Aorta (tissue), 5 donors: ENCODE measurements at places on chromosomes 3 and 15.
A peak's percentile ranks its signal among the peaks of the same experiment; 100 is the strongest.

DNA sequence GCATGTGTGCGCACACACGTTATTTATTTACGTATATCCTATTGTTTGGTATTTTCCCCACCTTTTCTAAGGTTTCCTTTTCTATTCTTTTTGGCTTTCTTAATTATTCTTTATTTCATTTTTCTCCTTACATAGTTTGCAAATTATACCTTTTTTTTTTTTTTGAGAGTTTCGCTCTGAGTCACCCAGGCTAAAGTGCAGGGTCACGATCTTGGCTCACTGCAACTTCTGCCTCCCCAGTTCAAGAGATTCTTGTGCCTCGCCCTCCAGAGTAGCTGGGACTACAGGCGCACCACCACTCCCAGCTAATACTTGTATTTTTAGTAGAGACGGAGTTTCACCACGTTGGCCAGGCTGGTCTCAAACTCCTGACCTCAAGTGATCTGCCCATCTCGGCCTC lies 20.0 kb upstream of the CILP start:
- no peak for DNase-seq

DNA sequence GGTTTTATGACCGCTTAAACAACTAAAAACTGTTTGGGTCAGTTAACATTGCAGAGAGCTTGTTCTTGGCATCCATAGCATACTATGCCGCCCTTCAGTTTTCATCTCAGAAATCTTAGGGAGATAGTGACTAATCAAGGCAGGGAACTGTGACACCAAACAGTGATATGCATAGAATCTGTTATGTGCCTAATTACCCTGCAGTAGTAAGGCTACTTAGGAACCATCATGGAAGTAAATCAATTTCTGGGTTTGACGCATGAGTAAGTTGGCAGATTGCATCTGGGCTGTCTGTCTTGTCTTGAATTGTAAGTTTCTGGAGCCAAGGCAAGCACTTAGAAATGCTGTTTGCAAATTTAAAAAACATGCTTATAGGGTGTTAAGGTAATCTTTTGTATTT lies 22.5 kb downstream of the KCTD6 start:
- no peak for DNase-seq

- DNase-seq, result no peak
These were observed 22.7 kb upstream of the DOCK3 start for GRCh38 chr3:50651920-50652529.

GRCh38 chr3:173465112-173465511 lies 67.6 kb downstream of the NLGN1 start:
- DNase-seq, result no peak

DNA sequence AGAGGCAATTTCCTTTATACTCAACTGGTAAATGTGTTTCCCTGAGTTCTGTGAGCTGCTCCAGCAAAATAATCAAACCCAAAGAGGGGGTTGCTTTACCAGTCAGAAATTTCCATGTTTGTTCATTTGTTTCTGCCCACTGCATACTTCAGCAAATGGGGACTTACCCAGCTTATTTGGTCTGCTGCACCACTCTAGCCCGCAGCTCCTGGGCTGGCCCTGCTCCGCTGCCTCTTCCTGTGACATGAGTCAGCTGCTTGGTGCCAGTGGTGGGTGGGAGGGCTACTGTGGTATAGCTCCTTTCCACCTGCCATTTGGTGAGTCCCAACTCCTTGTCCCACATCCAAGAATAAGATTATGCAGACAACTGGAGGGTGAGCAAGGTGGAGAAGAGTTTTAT lies 644.2 kb downstream of the MCTP2 start:
- no peak for DNase-seq

GRCh38 chr15:43519196-43519595 lies 1.8 kb downstream of the MAP1A start:
- no peak for DNase-seq

DNA sequence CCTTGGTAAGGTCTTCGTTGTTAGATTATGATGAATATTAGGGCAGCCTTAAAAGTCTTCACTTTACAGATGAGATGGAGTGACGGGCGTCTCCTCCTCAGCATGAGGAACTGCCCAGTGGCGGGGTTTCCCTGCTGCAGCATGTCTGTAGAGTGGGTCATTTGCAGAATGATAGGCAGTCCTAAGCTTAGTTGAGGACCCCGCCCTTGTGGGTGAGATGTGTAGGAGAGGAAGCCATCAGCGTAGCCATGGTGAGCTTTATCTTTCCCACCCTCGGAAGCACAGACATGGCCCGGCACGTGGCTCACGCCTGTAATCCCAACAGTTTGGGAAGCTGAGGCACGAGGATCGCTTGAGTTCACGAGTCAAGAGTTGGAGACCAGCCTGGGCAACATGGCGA lies 877 bp downstream of the NIT2 start:
- no peak for DNase-seq

DNA sequence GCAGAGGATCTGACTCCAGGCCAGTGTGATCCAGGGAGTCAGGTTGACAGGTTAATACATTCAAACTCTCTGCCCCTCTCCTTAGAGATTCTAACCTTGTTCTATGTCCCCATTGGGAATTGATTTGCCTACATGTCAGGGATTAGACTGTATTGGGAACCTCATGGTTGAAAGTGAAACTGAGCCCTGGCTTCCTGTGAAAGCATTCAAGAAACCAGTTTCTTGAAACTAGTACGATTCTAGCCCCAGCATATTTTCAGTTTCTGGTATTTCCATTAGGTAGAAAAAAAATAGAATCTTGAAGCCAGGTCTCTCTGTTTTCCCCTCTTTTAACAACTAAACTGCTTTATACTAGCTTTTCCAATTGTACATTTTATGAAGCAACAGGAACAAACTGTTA lies 140.4 kb upstream of the ABI3BP start:
- DNase-seq, result no peak

DNA sequence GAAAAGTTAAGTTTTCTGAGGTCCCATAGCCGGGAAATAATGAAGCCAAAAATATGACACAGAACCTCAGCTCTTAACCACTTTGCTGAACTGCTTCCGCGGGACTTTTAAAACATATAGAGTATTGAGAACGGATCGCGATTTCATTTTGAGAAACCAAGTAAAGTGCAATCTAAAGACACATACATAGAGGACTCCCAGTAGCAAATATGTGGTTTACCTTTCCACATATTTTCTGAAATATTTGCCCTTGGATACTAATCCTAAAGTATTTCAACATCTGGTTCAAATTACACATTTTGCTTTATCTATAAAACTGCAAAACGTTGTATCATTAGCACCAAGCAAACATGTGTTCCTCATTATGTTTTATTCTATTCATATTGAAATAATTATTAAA lies 776.5 kb downstream of the ROBO2 start:
- DNase-seq, result no peak

DNA sequence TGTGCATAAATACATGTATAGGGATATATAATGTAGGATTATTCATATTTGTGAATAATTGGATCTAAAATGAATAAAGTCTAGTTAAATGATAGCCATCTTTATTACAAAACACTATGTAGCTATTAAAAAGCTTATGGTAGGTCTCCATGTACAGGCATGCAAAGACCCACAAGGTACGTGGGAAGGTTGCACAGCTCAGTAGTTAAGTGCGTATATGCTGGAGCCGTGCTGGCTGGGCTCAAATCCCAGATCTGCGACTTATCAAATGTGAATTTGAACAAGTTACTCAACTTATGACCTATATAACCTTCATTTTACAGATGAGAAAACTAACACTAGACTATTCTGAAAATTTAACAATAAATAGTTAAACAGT lies 100.6 kb downstream of the MYH15 start:
- DNase-seq, result no peak

DNA sequence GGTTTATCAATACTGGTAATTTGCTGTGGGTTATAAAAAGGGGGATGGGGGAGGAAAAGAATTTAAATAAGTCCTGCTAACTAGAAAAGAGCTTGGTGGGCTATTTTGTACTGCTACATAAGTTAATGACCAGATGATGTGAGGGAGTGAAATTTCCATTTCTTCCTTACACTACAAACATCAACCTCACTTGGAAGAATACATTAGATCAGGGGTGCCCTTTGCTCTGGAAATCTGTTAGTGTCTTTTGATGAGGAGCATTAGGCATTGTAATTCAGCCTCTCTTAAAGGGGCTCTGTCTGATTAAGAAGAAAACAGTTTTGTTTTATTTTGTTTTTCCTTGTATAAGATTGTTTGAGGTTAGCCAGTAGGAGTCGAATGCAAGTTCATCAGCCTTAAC lies 576.4 kb upstream of the TBL1XR1 start:
- DNase-seq, result no peak

- DNase-seq, result no peak
These were observed 130.0 kb downstream of the DMXL2 start for GRCh38 chr15:51492528-51492927.

- DNase-seq, result no peak
These were observed 223.4 kb downstream of the NR2F2 start for GRCh38 chr15:96553931-96554330.

- peak; percentile 73 for DNase-seq
These were observed 212.5 kb downstream of the XXYLT1 start for GRCh38 chr3:195058336-195059005.

GRCh38 chr3:140910860-140911259 lies 30.8 kb upstream of the SLC25A36 start:
- DNase-seq, result no peak

- DNase-seq, result no peak
These were observed 286.0 kb downstream of the CACNA2D3 start for GRCh38 chr3:54408328-54408727.

GRCh38 chr3:869734-870133 lies 223.1 kb upstream of the CNTN6 start:
- DNase-seq, result no peak

- no peak for DNase-seq
These were observed 33.8 kb upstream of the SUCLG2 start for GRCh38 chr3:67688231-67688630.

DNA sequence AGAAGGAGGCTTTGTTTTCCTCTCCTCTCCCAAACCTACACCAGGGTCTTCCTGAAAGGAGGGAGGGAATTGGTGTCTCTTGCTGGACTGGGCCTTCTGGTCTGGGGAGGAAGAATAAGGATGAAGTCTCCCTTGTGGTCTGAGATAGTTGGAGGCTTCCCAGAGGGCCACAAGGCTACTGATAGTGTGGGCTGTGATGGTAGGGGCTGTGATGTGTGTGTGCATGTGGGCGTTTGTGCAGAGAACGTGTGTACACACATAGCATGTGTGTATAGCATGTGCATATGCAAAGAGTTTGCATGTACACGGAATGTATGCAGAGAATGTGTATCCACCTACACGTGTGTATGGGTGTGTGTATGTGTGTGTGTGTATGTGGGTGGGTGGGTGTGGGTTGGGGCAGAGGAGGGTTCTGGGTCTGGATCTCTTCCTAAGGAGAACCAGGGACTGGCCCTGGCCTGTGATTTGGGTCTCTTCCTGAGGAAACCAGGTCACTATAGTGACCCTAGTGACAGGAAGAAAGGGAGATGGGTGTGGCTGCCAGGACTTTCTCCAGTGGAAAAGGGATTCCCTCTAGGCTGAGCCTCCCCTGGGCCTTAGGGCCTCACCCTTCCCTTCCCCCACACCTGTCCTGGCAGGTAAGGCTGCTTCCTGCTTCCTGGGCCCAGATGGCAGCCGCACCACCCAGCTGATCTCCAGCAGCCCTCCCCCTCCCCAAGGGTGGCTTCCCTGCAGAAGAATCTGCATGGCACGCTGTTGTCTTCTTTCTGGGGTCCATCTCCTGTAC lies 1.7 kb downstream of the FLNB start:
- DNase-seq, result no peak

GRCh38 chr3:64300790-64301423 lies 75.6 kb upstream of the PRICKLE2 start:
- no peak for DNase-seq

GRCh38 chr3:61637088-61638051 lies 76.0 kb downstream of the PTPRG start:
- DNase-seq, result no peak

DNA sequence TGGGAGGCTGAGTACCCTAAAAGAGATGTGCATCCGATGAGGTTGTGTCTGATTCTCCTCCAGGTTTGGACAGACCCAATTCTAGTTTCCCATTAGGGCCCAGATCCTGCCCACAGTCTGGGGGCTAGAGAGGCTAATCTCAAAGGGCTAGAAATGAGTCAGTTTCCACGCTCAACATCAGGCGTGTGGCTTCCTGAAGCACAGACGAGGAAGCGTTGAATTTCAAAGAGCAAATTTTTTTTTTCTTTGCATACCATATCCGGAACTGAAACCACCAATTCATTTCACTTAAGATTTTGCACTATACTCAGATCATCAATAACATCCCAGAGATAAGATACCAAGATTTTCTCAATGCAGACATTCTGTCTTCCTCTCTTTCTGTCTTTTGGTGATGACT lies 173.8 kb upstream of the BCL6 start:
- DNase-seq, result no peak

GRCh38 chr15:64571857-64572291 lies 111.5 kb downstream of the ZNF609 start:
- DNase-seq, result no peak

DNA sequence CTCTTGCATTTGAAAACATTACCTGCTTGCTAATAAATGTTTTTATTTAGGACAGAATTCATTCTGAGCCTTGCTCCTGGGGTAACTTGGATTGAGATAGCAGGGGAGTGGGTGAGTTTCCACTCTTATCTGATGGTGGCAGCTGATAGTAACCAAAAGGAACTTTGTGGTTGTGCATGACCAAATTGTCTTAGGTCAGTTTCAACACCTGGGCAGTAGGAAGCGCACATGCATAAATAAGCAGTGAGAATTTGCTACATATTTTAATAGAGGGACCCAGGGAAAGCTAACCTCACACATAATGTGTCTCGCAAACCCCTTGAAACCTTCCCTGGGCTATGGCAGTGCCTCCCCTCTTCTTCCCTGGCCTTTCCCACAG lies 65.4 kb upstream of the XCR1 start:
- no peak for DNase-seq

GRCh38 chr15:27675571-27675970 lies 423.5 kb downstream of the OCA2 start:
- DNase-seq, result no peak

GRCh38 chr3:9808345-9809037 lies 1.6 kb upstream of the TTLL3 start:
- no peak for DNase-seq

DNA sequence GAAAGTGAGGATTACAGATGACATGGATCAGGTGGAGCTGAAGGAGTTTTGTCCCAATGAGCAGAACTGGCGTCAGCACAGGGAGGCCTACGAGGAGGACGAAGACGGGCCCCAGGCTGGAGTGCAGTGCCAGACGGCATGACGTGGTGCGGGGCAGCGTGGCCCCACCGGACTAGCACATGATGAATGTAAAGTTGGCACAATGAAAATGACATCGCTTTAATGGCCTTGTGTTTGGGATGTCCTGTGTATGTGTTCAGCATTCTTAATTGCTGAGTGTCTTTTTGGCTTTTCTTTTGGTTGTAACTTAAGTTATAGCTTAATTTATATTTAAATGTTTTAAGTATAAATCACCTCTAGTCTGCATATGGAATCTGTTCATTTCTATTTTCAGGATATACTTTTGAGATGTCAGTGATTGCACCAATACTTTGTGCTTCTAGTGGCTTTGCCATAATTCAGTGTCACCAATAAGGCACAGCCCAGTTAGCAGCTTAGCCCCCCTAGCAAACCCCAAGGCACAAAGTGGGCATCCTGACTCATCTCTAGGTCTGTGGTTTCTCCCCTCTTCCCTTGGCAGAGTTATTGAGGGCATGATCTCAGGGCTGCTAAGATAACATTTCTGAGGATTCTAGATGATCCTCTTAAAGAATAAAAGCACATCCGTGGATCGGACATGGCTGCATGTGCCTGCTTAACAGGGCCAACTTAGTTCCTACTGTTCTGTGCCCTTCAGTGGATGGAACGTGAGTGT lies 16.1 kb downstream of the DNAJA4 start:
- no peak for DNase-seq

- DNase-seq, result no peak
These were observed 222.8 kb upstream of the TBL1XR1 start for GRCh38 chr3:177419904-177420601.

GRCh38 chr3:141386126-141386488 lies 17.8 kb downstream of the ZBTB38 start:
- no peak for DNase-seq
